ENCODE measurements at places on chromosomes 6 and 20. TPM values are rescaled to one million over a fixed set of nuclear protein-coding genes. Genes with fewer than 3 reads are reported as not detected.
A peak's percentile ranks its signal among the peaks of the same experiment; 100 is the strongest.

DNA sequence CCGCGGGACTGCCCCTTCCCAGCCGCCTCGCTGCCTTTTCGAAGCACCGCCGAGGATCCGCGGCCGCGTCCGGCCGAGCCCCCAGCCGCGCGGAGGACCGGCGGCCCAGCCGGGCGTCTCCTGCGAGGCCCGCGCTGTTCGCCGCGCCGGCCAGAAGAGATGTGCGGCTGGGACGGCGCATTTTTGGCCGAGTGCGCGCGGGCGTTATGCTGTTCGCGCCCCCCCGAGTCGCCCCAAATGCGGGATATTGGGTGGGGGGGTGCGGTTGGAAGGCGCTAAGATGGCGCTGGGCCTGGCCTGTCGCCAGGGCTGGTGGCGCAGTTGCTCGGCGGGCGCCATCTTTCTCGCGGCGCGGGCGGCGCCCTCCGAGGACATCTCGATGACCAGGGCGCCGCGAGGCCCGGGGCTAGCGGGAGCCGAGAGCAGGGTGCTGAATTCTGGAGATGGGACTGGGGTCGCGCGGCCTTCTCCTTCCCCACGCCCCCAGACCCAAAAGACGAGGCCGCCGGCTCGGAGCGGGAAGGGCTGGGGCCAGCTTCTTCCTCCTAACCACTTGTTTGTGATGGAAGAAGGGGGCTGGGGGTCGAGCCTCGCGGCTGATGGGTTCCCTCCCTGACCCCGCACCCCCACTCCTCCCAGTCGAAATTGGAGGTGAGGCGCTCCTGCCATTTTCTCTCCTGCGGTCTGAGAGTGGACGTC lies 1.5 kb downstream of the BICRAL start:
- ATAC-seq, result peak; percentile 72

DNA sequence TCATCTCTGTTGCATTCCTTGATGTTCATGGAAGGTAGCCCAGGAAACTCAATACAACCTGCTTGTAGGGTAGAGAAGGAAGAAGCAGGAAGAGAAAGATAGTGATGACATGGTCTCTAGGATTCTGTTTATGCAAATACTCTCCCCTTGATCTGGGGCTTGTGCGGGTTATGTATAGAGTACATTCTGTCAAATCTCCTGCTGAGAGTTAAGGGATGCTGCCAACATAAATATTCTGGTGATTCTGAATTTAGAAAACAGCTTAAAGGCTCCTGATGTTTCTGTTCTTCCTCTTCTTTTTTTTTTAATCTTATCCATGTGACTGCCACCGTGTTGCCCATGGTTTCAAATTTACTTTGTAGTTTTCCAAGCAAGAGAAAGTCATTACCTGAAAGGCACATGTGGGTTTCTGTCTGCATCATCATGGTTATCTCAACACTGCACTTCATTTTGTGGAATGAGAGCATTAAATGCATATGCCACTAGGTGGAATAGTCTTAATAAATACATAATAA lies 150.6 kb downstream of the RPS12 start:
- ATAC-seq, result no peak

GRCh38 chr6:147639279-147639678 lies 130.8 kb downstream of the SAMD5 start:
- no peak for ATAC-seq

- no peak for ATAC-seq
Observed at GRCh38 chr6:107763946-107764345, 60.2 kb downstream of the SCML4 start.

The ASIP gene
- total RNA-seq, result not detected

The LPA gene
- not detected for total RNA-seq

DNA sequence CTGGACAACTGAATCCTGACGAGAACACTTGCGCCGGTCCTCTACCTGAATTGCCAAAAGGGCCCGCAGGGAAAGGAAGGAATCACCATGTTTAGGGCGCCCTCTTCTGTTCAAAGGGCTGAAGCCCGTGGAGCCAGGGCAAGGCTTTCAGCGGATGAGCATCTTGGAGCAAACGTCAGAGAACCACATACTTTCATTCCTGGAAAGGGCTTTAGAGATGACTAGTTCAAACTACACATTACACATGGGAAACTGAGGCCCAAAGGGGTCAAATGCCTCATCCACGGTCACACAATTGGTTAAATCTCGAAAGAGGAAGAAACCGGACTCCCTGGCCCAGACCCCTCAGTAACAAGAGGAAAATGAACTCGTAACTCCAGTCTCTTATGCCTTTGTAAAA lies 11.5 kb upstream of the ZNF133 start:
- peak; percentile 39 for ATAC-seq

- ATAC-seq, result no peak
Observed at GRCh38 chr20:3163099-3164042, 3.7 kb upstream of the FASTKD5 start.

- no peak for ATAC-seq
Observed at GRCh38 chr6:145367149-145367548, 368.2 kb downstream of the EPM2A start.

The WFDC12 gene
- total RNA-seq, result not detected

The MTCH1 gene
- total RNA-seq, result 242 TPM
